ENCODE measurements at places on chromosomes 12 and 14. TPM values are rescaled to one million over a fixed set of nuclear protein-coding genes. Genes with fewer than 3 reads are reported as not detected.

SALL2 gene
- total RNA-seq = 1.7 TPM

KICS2 gene
- total RNA-seq = 5.3 TPM

KCNC2 gene
- not detected for total RNA-seq

GRIP1 gene
- 0.65 TPM for total RNA-seq

PLEKHD1 gene
- under 0.01 TPM for total RNA-seq

MAP3K9 gene
- total RNA-seq = 0.14 TPM

LRRC43 gene
- 2.6 TPM for total RNA-seq

PLD4 gene
- total RNA-seq = 0.09 TPM

TAS2R42 gene
- not detected for total RNA-seq

OTOGL gene
- total RNA-seq = 0.14 TPM

GNG2 gene
- 16.8 TPM for total RNA-seq

PSEN1 gene
- 52.1 TPM for total RNA-seq

VAMP1 gene
- total RNA-seq = 10.0 TPM

PLCZ1 gene
- total RNA-seq = not detected

ASIC1 gene
- 2.1 TPM for total RNA-seq

BCAT1 gene
- 136 TPM for total RNA-seq

ACVRL1 gene
- 19.8 TPM for total RNA-seq

LRP1-AS gene
- total RNA-seq = not detected

SLC25A47 gene
- not detected for total RNA-seq

AQP2 gene
- not detected for total RNA-seq

ACOT4 gene
- 0.46 TPM for total RNA-seq

KRT2 gene
- not detected for total RNA-seq

SERPINA1 gene
- total RNA-seq = not detected

PLXNC1 gene
- total RNA-seq = 7.7 TPM

CRIP2 gene
- 22.7 TPM for total RNA-seq

BBOF1 gene
- 9.8 TPM for total RNA-seq

NEUROD4 gene
- total RNA-seq = not detected
